ENCODE measurements at places on chromosomes 2 and 18.

GRCh38 chr2:106267997-106268396 is 73.9 kb upstream of the UXS1 start:
- no peak for DNase-seq

DNA sequence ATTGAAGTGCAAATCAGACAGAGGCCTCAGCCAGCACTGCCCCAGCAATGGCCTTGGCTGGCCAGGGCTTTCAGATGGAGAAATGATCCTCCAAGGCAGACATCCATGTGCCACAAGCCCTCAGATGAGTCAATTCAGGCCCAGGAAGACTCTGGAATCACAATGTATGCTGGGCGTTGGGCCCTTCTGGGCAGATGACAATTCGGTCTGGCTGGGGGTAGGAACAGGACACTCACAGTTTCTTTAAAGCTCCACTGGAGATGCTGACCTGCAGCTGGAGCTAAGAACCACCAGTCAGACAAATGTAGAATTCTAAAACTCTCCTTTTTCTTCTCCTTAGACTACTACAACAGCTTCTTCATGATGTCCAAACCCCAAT is 7.1 kb upstream of the CRYGC start:
- DNase-seq, result no peak

GRCh38 chr2:205972113-205972512 is 113.9 kb downstream of the INO80D start:
- no peak for DNase-seq

GRCh38 chr2:160358046-160358445 is 135.6 kb downstream of the RBMS1 start:
- no peak for DNase-seq

All from cerebellar nuclear complex (tissue), 1 donor.